ENCODE measurements at places on chromosomes 12 and 14.

- no peak for DNase-seq
Measured at GRCh38 chr12:56991319-56992246, 14.8 kb downstream of the ZBTB39 start.

DNA sequence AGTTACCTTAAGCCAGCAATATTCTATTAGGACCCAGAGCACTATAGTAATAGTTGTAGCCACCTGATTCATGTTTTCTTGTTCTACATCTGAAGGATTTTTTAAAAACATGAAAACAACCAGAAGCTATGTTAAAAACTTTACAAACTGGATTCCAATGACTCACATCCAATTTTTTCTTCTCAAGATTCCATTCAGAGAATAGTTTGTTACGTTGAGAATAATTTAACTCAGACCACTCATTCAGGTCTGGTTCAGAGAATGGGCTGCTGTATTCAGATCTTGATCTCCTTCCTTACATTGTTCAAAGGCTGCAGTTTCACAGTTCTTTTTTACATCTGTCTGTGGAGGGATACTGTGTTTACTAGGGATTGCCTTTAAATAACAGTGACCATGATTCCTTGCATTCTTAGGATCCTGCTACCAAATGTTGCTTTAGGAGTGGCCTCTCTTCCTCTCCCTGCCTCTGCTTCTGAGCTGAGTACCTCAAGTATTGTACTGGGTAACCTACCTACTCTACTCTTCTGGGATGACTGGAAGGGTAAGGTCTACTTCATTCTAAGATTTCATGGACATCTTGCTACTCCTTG lies 448.0 kb upstream of the FBXO33 start:
- no peak for DNase-seq

- no peak for DNase-seq
Measured at GRCh38 chr14:54774824-54775223, 127.8 kb downstream of the GCH1 start.

- DNase-seq, result no peak
Measured at GRCh38 chr12:127987199-127987901, 279.6 kb upstream of the TMEM132C start.

DNA sequence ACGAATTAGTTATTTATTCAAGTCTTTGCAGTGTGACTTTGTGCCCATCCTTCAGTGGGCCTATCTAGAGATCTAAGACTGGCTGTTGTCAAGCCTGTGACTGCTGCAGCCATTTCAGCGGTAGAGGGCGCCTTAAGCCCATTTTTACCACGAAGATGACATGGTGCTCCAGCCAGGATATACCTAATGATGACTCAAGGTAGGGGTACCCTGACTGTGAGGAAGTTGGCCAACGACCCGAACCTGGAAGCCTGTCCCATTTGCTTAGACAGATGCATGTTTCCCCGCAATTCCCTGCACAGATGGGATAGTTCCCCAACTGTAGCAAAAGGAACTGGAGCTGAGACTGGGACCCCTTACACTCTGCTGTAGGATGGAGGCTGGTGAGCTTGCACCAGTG lies 41.3 kb downstream of the RAB3IP start:
- peak; percentile 35 for DNase-seq

DNA sequence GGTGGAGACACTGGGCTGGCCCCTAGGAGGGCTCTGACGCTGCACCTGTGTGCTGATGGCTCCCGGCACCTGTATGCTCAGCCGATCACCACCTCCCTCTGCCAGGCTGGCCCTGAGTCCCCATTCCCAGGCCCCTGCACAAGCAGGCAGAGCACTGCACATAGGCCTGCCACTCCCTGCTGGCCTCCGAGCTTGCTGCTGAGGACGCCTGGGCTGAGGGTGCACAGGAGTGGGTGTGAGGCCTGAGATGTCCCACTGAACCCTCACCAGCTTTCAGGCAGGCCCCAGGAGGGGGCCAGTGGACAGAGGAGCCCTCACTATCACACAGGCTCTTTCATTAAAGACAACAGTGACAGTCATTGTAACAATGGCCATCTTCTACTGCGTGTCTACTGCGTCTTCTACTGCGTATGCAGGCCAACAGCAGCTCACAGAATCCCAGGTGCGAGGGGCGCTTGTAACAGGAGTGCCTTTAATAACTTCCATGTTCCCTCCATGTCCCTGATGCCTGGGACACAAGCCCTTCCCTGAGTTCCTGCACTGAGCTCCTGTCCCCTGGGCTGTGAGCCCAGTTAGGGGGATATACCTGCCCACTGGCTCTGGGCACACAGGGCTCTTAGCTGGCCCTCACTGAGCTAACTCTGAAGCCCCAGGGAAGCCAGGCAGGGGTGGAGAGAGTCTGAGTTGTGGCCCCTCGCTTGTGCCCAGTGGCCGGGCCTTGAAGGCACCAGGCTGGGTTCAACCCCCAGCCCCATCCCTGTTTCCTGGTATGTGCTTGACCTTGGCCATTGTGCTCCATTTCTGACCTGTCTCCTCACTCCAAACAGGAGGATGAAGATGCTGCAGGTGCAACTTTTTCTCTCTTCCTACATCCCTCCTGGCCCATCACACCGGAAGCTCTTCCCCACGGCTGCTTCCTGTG lies 71.3 kb downstream of the PRIMA1 start:
- no peak for DNase-seq

- DNase-seq, result no peak
Measured at GRCh38 chr14:104264495-104265265, 126.3 kb downstream of the KIF26A start.

DNA sequence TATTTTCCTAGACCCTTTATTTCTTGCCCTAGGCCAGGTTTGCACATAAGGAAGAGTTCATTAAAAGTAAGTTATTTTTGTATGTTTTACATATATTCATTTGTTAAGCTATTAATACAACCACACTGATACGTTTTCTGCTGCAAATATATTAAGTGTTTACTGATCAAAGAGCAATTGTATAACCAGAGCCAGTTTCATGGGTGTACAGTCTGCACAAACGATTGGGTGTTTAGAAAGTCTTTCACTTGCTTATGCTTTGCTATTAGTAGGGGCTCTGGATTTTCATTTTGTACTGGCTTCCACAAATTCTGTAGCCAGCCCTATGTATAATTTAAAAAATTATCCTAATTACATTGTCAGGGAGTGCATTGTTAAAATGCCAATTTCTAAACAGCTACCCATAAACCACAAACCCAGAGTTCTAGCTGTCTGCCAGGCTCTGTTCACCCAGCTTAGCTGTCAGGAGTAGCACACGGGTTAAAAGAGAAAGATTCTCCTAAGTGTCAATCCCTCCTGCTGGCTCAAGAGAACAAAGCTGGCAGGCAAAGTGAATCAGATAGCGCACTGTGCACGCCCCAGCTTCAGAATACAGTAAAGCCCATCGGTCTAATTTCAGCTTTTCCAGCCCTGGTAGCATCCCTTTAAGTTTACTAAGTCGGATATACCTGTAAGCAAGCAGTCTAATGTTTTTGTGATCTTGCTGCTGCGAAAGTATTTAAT lies 151.0 kb upstream of the LMO3 start:
- no peak for DNase-seq

DNA sequence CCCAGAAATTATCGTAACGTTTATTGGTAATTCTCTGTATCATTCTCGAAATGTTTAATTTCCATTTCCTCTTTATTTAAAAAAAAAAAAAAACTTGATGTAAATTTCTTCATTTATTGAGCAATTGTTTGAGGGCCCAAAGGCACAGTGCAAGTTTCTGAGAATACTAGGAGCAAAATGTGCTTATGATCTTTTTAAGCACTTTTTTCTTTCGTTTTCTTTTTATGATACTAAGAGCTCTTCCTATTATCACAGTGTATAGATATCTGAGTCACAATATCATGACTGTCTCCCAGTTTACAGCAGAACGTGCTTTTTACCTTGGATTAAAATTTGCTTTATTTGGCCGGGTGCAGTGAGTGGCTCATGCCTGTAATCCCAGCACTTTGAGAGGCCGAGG lies 5.6 kb downstream of the ATP2A2 start:
- DNase-seq, result no peak

- DNase-seq, result no peak
Measured at GRCh38 chr12:106145539-106146447, 7.0 kb upstream of the NUAK1 start.

- no peak for DNase-seq
Measured at GRCh38 chr12:11693601-11694000, 44.1 kb downstream of the ETV6 start.

- no peak for DNase-seq
Measured at GRCh38 chr12:79451978-79452377, 238.8 kb downstream of the PAWR start.

GRCh38 chr12:29960122-29960521 lies 176.4 kb upstream of the TMTC1 start:
- DNase-seq, result no peak

DNA sequence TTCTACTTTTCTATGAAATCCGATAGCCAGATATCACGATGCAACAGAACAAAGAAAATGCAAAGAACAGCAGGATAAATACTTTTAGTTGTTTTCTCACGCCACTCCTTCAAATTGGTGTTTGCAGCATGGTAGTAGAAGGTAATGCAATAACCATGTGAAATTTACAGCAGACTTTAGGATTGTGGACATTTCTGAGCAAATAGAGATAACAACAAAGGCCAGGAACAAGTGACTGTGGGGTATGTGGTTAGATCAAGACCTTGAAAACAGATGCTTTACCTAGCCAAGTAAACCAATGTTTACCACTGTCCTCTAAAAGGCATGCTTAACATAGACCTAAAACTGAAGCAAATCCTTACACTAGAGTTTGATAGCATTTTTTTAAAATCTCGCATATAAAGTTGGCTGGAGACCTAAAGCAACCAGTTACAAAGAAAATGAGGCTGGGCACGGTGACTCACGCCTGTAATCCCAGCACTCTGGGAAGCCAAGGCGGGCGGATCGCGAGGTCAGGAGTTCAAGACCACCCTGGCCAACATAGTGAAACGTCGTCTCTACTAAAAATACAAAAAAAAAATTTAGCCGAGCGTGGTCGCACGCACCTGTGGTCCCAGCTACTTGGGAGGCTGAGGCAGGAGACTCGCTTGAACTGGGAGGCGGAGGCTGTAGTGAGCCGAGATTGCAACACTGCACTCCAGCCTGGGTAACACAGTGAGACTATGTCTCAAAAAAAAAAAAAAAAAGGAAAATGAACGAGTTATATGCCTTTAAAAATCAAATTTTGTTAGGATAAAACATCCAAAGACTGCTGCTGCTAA lies 123.2 kb upstream of the FOXN3 start:
- no peak for DNase-seq

- no peak for DNase-seq
Measured at GRCh38 chr12:51200806-51201205, 17.1 kb downstream of the POU6F1 start.

DNA sequence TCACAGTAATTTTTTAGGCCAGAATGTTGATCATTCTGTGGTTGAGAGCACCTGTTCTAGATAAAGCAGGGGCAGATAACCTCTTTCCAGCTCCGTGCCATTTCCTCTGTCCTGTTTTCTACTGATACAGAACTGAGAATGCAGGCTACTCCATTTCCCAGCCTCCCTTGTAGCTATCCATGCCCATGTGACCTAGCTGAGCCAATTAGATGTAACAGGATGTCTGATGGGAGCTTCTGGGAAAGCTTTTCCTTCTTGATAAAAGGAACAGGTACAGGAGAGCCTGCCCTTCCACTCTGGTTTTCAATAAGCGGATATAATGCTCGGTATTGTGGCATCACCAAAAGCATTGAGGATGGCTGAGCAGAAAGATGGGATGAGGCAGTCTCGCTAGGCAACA lies 54.2 kb downstream of the LRRC74A start:
- DNase-seq, result no peak

- DNase-seq, result no peak
Measured at GRCh38 chr14:86915406-86915805, 1077.6 kb downstream of the GALC start.

DNA sequence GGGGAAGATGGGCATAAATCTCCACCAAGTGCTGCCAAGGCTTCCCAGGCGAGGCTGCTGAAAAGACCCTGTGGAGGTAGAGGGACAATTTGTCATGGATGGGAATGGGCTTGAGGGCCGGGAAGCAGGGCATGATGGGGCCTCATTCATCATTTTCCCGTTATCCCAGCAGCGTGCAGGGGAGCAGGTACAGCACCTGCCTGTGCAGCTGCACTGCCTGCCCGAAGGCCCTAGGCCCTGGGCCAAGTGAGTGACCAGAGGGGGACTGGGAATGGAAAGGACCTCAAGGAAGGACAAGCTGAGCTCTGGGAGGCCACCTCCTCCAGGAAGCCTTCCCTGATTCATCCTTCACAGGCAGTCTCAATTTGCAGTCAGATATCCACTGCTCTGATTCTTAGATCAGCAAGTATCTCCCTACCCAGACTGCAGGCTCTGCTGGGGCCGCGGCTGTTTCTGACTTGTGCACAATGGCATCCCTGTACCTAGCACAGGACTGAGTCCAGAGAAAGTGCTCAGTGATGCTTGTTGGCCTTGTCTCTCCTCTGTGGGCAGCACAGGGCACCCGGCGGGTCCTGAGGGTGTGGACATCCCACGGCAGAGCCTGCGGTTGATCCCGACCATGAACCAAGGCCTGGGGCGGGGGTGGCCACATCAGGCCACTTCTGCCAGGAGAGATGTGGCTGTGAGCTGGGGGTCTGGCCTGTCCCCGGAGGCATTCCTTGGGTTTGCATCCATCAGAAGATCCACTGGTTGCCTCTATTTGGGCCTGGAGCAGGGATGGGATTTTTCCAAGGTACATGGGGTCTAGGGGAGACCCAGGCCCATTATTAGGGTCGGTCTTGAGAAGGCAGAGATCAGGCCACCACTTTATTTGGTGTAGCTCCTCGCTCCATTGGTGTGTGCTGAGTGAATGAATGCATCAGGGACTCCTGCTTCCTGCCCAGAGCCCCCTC lies 167.3 kb upstream of the RTL1 start:
- no peak for DNase-seq

DNA sequence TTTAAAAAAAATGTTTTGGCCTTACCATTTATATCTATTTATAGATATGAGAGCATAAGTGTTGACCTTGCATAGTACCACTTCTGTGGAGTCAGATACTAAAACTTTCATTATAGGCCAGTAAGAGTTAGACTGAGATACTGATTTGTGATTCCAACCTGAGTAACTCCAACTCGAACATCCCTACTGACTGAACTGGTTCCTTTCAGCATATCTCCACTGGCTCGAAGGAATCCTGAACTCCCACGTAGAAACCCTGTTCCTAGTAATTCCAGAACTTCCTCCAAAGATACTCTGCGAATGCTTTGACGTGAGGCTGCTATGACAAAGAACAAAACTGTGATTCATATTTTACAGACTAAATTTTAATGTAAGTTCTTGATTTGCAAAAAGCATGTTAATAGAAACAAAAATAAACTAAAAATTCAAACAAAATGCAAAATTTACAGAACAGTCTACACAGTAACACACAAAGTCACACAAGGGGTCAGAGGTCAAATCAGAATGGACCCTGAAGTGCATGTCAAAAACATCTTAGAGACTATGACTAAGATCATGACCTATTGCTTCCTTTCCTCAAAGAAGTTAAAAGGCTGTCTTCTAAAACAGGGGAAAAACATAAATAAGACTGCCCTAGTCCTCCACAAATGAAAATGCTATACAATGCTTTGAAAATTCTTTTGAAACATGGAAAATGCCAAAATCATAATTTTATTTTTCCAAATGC lies 31.5 kb downstream of the HEATR5A start:
- DNase-seq, result no peak

GRCh38 chr14:34060651-34060999 lies 109.8 kb upstream of the EGLN3 start:
- DNase-seq, result no peak

GRCh38 chr12:96069511-96070231 lies 34.3 kb upstream of the LTA4H start:
- DNase-seq, result no peak

GRCh38 chr14:76546426-76547221 lies 170.7 kb downstream of the ESRRB start:
- DNase-seq, result peak; percentile 56

Data from iPS DF 19.7 (cell line).